ENCODE measurements at places on chromosomes 7 and 10.
A peak's percentile ranks its signal among the peaks of the same experiment; 100 is the strongest.

- DNase-seq: peak; percentile 62
These were observed 553 bp downstream of the VDAC2 start for GRCh38 chr10:75211007-75211691.

DNA sequence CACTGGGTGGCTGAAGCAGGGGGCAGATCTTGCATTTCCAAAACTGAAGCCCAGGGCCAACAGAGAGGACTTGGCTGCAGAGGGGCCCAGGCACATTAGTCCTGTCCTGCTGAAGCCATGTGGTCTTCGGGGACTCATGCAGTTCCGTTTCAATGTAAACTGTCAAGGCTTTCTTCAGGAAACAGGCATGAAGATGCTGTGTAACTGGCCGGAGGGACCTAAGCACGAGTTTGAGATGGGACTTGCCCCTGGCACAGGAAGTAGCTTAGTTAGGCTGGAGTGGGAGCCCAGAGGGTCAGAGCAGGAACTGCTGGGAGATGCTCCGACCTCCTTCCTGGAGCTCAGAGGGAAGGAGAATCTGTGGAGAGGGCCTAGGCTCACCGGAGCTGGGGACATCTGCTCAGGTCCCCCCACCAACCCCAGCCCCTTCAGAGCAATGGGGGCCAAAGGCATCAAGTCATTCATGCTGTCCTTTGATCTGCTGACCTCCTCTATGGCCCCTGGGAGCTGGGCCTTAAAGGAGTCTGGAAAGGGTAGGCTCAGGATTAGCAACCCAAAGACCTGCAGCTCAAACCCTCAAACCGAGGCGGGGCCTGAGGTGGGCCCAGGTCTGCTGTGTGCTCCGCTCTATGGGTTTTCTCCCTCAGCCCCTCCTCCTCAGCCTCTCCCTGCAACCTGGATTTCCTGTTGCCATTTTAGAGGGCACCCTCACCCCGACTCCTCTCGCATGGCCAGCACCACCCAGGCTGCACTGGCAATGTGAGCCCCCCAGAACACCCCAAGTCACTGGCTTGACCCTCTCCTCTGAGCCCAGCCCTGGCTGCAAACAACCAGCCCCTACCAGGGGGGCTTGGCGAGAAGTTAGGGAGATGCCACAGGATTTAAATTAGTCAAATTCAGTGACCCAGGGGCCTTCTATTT, 4.4 kb upstream of the MNX1 start:
- no peak for DNase-seq

DNA sequence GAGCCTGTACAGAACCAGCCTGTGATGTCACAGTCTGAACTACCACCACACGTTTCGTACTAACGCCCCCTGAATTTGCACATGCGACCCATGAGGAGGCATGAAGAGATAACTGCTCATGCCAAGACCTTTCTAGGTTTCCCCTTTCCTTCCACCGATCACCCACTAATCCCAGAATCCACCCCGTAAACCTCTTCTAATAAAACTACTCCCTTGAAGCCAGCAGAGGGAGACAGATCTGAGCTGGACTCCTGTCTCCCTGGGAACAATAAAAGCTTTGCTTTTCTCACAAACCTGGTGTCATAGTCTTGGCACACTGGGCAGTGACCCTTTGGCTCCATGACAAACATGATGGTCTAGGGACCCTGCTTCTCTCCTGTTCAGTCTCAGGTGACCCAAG, 144.5 kb downstream of the FRMD4A start:
- DNase-seq: peak; percentile 37

DNA sequence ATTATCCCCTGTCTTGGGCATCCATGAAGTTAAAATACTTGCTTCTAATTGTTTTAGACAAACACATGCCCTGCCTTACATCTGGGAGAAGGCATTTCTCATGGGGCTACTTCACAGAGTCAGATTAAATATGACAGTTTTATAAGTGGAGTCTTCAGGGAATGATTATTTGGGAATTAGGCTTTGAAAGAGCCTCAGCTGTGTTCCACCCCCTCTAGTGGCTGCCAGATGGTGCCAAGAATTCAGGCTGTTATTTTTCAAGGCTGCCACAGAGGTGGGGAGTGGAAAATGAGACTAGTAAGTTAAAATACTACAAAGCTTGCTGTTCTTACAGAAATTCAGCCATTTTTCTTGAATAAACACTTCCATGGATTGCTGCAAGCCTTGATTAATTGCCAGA, 45.8 kb upstream of the DNAH11 start:
- DNase-seq: no peak

DNA sequence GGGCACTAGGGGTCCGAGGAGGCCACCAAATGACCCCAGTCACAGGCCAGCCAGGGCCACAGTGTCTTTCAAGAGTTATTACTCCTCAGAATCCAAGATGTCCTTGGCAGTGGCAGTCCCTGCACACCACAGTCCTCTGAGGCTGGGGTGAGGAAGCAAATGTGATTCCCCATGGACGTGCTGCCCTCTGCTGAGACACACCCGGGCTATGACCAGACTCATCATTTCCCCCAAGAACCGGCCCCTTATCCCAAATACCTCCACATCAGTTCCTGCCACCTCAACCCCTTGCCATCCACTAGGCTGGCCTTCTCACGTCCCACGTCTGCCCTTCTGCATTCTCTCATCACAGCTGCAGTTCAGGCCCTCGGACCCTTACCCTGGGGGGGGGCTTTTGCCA, 5.0 kb downstream of the PRKAG2 start:
- DNase-seq: no peak

DNA sequence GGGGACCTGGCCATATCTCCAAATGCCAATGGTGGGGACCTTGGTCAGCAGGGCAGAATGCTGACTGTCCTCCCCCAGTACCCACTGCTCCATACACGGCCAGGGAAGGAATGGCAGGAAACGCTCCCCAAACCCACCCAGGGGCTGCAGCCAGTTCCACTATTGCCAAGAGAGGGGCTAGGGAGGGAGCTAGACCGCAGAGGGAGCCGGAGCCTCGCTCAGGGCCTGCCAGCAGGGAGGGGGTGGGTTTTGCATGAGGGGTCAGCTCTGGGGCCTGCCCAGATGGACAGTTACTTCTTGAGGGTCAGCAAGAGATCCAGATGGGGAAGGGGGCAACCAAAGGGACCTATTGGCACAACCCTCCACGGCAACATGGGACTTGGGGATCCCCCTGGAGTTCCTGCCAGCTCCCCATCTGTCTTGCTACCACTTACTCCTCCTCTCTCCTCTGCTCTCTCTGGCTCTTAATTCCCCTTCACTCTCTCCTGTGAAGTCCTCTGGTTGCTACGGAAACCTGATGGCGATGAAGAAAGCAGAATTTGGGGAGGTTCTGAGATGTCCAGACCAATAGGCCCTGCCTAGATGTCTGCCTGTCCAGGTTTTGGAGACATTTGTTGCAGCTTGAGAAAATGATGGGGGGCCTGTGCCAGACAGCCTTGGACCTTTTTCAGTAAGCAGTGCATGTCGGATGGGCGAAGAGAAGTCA, 12.6 kb downstream of the FGF8 start:
- DNase-seq: no peak

DNA sequence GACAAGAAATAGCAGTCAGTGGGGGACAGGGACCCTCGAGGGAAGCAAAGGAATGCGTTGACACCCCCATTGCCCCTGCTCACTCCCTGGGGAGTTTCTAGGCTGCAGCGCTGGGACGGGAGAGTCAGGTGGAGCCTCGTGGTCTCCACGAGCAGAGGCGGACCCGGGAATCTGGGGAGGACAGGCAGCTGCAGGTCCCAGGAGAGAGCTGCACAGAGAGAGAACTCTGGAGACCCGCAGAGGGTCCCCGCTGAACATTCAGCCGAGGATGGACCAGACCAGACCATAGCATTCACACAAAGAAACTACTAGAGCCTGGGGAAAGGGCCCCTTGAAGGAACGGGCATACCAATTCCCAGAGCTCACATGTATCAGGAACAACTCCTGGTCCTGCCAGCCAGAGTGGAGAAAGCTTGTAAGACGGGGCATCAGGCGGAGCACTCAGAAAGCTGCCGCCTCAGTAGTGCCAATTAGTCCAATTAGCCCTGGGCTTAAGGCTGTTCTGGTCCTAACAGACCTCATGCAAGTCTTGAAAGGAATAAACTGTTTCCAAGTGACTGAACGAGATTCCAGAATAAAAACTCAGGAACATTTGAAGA, 966.7 kb upstream of the ZNF722 start:
- DNase-seq: no peak

- DNase-seq: no peak
These were observed 2.9 kb upstream of the MLLT10 start for GRCh38 chr10:21531164-21531563.

DNA sequence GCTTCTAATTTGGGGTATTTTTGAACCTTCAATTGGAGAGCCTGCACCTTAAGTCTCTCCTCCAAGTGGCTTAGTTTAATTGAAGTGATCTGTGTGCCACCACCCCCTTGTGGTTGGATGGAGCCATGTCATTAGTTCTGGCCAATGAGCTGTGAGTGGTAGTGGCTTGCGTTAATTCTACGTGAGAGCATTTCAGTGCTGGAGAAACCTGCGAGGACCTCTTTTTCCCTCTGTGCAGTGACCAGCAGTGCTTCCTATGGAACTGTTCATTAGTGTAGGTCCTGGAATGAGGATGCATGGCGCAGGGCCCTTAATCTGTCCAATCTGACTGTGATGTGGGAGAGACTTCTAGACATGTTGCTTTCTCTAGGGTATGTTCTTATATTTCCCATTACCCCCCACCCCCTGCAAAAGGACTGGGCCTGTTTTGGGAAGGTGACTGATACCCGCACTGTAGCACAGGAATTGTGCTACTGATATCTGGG, 3.8 kb downstream of the HILPDA start:
- DNase-seq: peak; percentile 84

DNA sequence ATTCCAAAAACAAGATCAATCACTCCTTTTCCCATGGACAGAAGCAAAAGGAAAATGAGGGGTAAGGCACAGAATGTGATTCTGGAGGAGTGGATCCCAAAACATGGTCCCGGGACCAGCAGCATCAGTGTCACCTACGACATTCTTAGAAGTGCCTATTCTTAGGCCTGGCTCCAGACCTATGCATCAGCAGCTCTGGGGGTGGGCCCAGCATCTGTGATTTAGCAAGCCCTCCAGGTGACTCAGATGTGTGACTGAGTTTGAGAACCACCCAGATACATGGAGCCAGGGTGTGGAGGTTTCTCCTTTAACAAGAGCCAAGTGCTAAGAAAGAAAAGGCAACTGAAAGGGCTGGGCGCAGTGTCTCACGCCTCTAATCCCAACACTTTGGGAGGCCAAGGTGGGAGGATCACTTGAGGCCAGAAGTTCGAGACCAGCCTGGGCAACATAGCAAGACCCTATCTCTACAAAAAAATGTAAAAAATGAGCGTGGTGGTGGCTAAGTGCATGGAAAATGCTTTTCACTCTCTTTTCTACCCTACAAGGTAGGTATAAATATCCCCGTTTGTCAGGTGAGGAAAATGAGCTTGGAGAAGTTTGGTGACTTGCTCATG, 17.1 kb upstream of the ARPC1A start:
- no peak for DNase-seq

- no peak for DNase-seq
These were observed 13.4 kb upstream of the HNRNPH3 start for GRCh38 chr10:68318331-68319059.

DNA sequence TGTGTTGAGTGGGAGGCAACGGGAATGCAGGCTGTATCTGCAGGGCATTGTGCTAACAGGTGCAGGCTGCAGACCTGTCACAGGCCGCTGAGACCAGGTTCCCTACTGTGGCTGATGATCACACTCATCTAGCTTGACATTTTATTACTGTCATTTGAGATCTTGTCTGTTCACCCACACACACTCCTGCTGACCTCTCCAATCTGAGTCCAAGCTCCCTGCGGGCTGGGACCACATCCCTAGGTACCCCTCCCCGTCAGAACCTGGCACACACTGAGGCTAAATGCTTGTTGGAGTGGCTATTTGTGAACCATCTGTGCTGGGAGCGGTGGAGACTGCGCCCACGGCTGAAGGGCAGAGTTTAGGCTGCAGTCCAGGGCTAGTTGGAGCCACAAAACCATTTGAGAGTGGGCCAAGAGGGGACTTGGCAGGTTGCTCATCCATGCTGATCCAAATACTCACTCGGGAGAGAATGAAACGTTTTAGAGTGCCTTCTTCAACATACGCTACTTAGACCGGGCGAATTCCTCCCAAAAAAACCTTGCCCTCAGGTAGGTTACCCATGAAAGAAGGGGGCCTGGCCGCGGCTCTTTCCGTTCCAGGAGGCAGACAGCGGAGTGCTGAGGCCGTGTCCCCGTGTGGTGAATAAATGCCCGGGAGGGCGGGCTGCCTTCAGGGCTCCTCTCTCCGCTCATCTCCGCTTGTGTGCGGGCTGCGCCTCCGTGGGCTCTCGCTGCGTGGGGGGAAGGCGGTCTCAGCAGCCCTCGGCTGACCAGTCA, 164.4 kb downstream of the RGS10 start:
- DNase-seq: no peak

- peak; percentile 37 for DNase-seq
These were observed 134.1 kb downstream of the ZNF438 start for GRCh38 chr10:30897547-30897946.

DNA sequence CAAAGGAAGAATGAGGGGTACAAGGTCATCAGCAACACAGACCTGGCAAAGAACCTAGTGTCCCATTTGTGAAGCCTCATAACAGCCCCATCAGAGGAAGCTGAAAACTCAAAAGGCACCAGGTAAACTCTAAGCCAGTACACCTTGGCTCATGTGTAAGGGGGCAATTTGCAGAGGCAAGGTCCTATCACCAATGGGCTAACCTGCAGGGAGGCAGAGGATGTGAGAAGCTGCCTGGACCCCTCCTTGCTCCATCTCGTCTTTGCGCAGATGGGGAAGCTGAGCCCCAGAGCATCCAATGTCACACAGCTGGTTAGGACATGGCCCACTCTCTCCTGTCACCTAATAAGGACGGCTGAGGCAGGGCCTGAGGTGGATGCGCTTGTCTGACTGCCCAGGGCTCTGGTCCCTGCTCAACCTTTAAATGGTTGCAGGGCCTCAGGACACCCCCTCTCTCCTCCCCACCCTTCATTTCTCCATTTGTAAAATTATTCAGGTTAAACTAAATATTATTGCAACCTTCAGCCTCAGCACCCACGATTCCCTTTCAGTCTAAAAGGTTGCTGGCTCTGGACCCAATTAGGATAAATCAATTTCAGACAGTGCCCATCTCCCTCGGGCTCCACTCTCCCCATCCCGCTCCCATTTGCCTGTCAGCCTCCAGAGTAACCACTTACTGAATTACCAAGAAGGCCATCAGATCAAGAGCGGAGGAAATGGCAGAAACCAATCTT, 135.3 kb downstream of the OAT start:
- no peak for DNase-seq

DNA sequence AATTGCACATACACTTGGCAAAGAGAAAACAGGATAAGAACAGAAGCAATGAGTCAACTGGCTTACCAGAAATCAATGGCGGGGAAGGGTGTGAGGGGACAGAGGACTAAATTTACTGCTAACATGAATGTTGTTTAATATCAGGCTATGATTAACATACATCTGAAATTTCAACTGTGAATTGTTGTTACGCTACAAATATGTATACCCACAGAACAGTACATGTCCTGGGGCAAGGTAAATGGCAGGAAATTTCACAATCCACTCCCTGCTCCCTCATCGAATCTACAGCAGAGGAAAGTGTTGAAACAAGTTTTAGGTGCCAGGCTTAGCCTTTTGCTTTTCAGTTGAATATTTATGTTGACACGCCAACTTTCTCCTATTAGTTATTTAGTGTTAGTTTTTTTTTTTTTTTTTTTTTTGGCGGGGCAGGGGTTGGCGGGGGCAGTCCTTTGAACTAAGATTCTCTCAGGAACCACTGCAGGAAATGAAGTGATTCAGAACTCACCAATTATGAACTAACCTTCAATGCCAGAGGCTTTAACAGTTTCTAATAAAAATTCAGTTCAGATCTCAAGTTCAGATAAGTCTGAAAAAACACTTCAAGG, 99.0 kb downstream of the UBE2H start:
- no peak for DNase-seq

GRCh38 chr10:122460891-122461293, 461 bp upstream of the HTRA1 start:
- DNase-seq: no peak
